GM12891 (cell line): ENCODE measurements at places on chromosomes 4 and X.

DNA sequence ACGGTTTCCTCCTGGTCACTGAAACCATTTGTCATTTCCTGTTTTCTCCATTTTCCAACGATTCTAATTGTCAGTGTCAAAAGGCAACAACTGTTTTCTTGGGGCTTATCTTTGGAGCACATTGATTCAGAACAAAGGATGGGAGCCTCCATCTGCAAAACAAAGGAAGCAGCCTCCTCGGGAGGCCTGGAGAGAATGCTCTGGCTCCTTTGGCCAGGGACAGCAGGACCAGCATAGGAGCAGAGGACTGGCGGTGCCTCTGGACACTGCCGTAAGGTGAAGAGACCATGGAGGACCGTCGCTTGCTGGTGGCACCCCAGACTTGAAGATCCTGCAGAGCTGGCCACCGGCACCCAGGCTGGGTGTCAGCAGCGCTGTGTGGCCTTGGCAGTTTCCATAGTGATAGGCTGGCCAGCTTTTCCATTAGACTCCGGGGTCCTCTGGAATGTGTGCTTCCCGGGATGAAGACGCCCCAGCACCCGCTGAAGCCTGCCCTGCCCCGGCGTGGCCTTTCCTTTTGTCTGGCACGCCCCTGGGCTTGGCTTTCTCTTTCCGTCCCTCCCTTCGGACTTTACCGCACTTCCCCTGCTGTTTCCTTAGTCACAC is 61.1 kb upstream of the MTM1 start:
- DNase-seq, result no peak

GRCh38 chr4:48944756-48945241 is 38.2 kb upstream of the OCIAD2 start:
- no peak for DNase-seq

DNA sequence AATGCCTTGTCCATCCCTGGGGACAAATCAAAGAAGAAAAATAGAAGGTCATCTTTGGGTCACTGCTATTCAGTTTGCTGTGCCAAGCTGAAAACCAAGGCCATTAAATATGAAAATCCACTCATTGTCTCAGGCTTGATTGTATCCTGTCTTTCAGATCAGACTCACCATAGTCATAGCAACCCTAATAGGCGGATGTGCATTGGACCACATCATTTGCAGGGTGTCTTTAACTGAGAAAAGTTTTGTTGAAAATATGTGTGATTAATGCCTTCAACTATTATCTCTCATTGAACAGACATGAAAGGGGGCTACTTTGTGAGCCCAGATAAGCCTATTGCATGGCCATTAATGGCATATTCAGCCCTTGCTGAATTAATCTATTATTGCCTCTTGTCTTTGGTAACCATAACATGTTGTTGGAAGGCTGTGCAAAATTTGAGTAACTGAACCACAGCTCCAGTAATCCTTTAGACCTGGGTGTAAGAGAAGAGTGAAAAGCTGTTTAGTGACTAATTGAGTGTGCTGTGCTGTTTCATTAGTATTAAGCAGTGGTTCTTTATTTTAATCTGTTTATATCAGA is 453.6 kb upstream of the EPHA5 start:
- DNase-seq, result no peak

DNA sequence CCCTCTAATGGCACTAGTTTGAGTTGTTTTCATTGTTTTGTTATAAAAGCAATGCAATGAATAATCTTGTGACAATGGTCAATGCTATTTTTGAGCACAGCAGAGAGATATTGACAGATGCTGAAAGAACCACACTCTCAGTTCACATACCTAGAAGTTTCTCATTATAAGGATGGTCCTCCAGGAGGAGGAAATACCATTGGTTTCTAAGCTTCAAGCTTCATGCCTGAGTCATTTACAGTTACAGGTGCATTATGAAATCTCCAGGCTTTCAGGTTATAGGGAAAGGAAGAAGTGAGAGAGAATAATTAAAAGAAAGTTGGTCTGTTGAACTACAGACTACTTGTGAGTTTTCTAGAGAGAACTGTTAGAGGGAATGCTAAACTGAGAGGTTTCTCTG is 75.3 kb downstream of the PWWP3B start:
- DNase-seq, result no peak
